ENCODE measurements at places on chromosomes 13 and 19.
A peak's percentile ranks its signal among the peaks of the same experiment; 100 is the strongest.

DNA sequence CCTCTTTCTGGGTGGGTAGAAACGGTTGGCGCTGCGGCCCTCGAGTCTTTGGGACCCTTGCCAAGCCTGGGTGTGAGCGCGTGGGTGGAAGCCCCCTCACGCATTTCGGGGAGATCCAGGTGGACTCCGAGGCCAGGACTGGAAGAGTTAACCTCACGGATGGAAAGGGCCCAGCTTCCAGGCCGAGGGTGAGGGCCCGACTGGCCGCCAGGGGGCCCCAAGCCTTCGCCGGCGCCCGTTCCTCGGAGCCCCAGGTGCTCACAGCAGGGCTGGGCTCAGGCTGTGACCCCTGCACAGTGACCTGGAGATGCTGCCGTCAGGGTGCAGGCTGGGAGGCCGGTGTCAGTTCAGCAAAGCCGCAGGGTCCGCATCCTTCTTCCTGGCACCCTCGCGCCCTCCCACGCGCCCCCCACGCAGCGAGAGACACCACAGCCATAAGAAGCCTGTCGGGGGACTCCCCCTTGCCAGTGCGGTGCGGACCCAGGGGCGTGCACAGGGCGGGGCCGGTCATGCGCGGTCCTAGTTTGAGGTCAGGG, 34.2 kb upstream of the TMEM255B start:
- peak; percentile 71 for DNase-seq

- DNase-seq: no peak
Measured at GRCh38 chr19:47045867-47046470, 2.5 kb downstream of the TMEM160 start.

DNA sequence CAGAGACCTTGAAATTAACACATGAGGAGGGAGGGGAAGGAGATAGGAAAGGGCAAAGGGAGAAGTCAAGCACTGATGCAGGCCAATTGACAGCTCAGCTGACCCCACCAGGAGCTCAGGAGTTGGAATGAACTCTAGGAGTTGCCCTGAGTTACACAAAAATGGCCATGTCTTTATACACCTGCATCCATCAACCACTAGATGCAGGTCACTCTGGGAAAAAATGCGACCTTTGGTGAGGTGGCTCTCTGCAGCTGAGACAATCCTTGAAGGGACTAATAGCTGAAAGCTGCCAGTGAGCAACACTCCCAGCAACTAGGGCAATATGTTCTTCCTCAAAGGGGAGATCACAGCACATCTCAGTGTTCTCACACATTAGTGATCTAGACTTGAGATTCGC, 222.8 kb downstream of the RBM26 start:
- no peak for DNase-seq

DNA sequence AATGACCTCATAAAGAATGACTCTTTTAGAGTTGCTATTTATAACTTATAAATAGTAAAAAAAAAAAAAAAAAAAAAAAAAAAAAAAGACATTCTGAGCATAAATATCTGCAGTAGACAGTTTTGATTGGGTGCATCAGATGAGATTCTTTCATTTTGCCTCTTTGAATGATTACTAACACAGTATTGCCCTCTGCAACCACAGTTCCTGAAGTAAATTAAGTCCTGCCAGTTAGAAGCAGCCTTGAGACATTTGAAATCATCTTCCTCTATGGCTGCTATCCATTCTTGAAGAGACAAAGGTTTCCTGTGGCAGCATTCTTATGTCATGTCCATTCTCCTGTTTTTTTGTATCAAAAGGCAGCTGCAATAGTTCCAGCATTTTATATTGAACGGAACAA, 892.4 kb upstream of the MIR17HG start:
- DNase-seq: no peak

DNA sequence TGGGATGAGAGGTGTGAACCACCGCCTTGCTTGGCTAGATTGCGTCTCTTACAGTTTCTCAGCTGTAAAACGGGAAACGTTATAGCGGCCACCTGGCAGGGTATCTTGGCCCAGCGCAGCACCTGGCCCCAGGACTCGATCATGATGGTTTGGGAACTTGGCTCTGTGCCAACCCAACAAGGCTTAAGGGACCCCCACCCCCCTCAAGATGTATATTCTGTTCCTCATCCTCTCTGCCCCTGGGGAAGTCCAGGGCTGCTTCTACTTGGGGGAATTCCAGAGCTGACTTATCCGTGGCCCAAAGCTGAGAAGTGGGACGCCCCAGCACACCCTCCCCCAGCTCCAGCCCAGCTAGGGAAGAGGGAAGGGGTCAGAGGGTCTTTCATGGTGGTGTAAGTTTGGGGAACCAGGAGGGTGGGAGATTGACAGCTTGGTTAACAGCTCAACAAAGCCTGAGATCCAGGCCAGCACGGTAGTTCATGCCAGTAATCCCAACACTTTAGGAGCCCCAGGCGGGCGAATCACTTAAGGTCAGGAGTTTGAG, 695 bp downstream of the ICAM1 start:
- DNase-seq: no peak

GRCh38 chr19:51320280-51320657, 8.8 kb downstream of the IGLON5 start:
- no peak for DNase-seq

- DNase-seq: no peak
Measured at GRCh38 chr19:48308631-48309586, 16.4 kb upstream of the EMP3 start.

DNA sequence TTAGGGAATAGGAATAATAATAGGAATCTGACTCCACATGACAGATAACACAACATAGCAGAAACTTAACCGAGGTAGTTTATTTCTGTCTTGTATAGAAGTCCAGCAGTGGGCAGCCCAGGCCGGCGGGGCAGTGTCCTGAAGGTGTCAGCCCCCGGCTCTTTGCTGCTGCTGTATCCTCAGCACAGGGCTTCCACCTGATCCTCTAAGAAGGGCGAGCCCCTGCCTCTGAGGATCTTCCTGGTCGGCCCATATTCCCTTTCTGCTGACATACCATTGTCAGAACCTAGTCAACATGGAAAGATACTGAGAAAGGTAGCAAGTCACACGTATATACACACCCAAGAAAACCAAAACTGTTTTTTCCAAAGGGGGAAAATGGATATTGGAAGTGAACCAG, 56.2 kb upstream of the GPR183 start:
- DNase-seq: no peak

- no peak for DNase-seq
Measured at GRCh38 chr13:58949646-58950045, 1214.1 kb downstream of the DIAPH3 start.

GRCh38 chr19:7705387-7706187, 3.7 kb upstream of the FCER2 start:
- no peak for DNase-seq

DNA sequence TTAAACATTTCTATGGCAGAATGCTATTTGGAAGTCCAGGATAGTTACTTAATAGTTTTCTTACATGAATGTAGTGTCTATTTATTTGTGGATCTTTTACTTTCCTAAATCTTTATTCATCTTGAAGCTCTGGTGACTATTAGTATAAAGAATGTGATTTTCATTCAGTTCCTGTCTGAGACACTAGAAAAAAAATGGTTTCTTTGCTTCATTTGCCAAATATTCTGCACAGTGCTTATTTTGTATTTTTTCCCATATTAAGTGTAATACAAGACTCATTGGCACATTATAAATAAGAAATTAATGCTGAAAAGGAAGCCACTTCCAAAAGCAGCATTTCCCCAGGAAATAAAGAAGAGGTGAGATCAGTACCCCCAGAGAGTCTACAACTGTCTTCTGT, 109.8 kb downstream of the POSTN start:
- no peak for DNase-seq

GRCh38 chr19:756236-756635, 5.3 kb downstream of the MISP start:
- DNase-seq: no peak

DNA sequence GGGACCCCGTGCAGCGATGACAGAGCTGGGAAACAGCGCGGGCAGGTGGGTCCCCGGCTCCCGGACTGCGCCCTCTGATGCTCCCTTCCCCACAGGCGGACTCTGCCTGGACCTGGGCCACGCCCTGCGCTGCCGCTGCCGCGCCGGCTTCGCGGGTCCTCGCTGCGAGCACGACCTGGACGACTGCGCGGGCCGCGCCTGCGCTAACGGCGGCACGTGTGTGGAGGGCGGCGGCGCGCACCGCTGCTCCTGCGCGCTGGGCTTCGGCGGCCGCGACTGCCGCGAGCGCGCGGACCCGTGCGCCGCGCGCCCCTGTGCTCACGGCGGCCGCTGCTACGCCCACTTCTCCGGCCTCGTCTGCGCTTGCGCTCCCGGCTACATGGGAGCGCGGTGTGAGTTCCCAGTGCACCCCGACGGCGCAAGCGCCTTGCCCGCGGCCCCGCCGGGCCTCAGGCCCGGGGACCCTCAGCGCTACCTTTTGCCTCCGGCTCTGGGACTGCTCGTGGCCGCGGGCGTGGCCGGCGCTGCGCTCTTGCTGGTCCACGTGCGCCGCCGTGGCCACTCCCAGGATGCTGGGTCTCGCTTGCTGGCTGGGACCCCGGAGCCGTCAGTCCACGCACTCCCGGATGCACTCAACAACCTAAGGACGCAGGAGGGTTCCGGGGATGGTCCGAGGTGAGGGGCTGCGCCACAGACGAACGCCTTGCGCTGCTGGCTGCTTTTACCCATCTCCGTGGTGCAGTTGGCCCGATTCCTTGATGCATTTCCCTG, 7.8 kb upstream of the SELENOV start:
- no peak for DNase-seq
